ENCODE measurements at places on chromosomes 3 and 15.

- no peak for DNase-seq
Observed at GRCh38 chr3:120473896-120474675, 23.3 kb upstream of the FSTL1 start.

DNA sequence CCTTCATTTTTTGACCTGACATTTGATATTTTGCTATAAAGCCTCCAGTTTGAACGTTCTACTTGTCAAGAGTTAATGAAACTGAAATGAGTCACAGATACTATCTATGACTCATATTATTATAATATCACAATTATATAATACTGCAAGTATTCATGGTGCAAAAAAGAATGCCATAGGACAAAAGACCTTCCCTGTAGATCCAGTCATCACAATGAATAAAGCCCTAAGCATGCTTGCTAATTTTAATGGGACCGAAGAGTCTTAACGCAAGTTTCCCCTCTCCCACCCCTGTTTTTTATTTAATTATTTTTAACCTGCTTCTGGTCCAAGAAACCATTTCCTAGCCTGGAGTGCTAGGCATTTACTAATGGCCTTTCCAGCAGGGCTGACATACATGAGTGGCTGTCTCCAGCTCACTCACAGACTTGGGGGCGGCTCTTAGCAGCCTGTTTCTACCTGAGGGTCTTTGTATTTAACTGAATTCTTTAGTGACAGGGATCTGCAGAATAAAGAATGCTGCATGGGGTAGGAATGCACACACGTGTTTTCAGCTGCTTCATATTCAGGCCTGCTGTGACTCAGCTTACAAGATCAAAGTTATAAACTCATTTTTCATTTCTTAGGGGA lies 61.2 kb downstream of the THBS1 start:
- DNase-seq: no peak

DNA sequence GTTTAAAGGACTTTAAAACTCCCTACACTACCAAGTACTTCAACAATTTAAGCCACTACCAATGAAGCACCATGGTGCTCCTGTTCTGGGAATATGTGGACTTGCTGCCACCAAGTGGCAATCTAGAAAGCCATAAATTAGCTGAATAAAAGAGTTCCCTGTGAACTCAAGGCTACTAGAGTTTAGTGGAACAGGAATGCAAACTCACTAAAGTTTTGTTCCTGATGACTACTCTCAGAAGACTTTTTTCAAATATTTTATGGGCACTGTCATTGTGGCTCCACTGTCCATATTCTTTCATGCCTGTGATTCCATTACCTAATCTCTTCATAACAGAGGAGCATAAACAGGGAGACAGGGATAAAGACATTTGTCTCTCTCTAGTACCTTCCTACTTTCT lies 63.9 kb downstream of the TMCC1 start:
- peak; percentile 29 for DNase-seq

DNA sequence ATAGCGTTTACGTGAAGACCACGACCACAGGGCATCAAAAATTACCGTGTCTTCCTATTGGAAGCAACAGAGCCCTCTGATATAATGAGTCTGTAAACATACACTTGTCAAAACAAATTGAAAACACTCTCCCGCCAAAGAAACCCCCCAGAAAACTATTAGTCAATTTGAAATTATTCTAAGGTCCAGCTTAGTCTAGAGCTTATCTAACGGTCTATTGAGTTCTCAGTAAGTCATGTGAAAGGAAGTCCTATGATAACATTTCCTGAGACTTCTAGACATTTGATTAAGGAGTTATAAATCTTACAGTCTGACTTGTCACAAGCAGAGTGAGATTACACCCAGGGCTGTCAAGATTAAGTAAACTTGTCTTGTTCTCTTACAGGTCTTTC lies 356.3 kb downstream of the FOXP1 start:
- DNase-seq: no peak

- DNase-seq: no peak
Observed at GRCh38 chr3:166810741-166811445, 569.2 kb downstream of the ZBBX start.

GRCh38 chr3:52283306-52283705 lies 4.3 kb upstream of the GLYCTK start:
- no peak for DNase-seq

DNA sequence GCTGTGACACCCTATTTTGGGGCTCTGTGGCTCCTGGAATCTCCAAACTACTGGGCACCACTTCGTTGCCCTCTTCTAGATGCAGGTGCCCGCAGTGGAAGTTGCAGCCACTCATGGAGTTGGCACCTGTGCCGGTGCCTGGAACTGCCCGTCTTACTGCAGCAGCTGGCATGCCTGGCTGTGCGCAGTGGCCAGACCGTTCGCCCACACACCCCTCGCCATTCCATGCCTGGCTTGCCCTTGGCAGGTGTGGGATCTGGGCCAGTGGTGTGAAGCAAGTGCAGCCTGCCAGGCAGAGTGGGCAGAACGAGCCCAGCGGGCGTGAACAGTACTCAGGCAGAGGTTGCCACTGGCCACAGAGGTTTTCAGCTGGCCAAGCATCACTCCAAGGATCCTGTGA lies 1286.7 kb downstream of the ROBO1 start:
- DNase-seq: no peak

DNA sequence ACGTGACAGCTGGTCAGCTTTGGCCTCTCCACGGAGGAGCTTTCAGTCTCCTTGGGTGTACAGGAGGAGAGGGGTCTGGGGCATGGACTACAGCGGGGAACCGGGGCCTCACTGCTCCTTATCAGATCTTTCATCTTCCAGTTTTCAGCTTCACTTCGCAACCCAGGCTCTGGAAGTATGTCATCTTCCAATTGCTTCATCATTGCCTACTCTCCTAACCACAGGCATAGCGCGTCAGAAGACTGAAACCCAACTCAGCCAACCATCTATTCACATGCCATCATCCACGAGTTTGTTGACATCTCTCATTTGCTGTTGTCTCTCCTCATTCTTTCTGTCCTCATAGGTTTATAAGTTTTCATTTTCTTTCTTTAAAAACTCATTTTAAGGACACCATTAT lies 119.5 kb downstream of the MYLK start:
- DNase-seq: no peak

GRCh38 chr3:111919370-111920065 lies 59.3 kb upstream of the ABHD10 start:
- DNase-seq: no peak

DNA sequence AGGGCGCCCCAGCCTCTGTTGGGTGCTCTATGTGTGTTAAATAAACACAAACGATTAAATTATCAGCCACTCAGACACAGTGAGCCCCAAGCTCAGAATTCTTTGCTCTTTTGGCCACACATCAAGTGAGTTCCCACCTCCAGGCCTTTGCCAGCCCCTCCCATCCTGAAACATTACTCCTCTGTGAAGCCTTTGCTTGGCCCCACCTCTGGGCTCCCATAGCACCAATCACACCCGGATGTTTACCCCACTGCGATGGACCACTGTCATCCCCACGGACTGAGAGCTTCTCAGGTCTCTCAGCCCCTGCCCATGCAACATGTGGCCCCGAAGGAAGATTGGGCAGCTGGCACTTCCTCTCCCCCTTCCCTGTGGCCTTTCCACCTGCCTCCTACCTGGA lies 85.1 kb downstream of the NUP210 start:
- no peak for DNase-seq

- DNase-seq: no peak
Observed at GRCh38 chr15:30933293-30933692, 29.6 kb downstream of the FAN1 start.

DNA sequence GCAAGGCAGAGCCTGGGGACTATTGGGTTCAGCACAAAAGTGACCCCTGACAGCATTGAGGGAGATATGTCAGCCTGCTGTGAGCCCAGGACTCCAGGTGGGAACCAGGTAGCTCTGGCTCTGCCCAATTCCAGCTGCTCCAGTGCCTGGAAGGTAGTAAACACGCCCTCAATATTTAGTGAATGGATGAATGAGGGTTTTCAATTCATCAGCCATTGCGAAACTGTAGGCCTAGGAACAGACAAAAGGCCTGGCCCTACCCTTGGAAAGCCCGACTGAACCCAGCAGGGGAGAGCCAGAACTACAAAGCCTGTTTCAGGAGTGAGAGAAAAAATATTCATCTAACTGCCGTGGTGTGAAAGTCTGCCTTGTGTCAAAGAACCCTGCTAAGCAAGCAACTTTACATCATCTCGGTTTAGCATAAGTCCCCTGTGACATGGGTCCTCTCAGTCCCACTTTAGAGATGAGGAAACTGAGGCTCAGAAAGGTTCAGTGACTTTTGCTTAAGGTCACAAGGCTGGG lies 8.1 kb upstream of the CSK start:
- peak; percentile 25 for DNase-seq

- no peak for DNase-seq
Observed at GRCh38 chr15:60057554-60057953, 53.4 kb downstream of the FOXB1 start.

GRCh38 chr3:52535411-52536111 lies 844 bp upstream of the UQCC5 start:
- no peak for DNase-seq

DNA sequence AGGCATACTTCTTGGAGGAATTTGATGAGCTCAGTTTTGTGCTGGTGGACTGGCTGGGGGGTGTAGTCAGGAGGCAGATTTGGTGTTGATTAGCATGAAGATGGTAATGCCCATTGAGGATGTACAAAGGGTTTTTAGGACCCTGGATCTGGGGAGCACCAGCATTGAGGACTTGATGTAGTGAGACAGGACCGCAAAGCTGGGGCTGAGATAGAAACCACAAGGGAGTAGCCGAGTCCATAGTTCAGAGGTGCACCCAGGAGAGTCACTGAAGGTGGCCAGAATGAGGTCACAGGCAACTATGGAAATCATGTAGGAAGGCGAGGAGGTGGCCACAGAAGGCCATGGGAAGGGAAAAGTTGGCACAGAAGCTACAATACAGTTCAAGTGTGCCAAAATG lies 2.7 kb upstream of the CDC25A start:
- no peak for DNase-seq

DNA sequence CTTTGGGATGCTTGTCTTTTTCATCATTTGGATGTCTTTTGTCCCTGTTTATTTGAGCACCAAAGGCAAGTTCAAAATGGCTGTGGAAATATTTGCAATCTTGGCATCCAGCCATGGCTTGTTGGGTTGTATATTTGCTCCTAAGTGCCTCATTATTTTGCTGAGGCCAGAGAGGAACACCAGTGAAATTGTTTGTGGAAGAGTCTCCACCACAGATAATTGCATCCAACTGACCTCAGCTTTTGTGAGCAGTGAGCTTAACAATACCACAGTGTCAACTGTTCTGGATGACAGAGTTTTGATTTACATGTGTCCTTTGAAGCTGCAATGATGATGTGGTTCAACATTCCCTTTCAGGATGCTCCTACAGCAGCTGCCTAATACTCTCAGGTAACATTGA lies 83.0 kb upstream of the KCNAB1 start:
- no peak for DNase-seq

DNA sequence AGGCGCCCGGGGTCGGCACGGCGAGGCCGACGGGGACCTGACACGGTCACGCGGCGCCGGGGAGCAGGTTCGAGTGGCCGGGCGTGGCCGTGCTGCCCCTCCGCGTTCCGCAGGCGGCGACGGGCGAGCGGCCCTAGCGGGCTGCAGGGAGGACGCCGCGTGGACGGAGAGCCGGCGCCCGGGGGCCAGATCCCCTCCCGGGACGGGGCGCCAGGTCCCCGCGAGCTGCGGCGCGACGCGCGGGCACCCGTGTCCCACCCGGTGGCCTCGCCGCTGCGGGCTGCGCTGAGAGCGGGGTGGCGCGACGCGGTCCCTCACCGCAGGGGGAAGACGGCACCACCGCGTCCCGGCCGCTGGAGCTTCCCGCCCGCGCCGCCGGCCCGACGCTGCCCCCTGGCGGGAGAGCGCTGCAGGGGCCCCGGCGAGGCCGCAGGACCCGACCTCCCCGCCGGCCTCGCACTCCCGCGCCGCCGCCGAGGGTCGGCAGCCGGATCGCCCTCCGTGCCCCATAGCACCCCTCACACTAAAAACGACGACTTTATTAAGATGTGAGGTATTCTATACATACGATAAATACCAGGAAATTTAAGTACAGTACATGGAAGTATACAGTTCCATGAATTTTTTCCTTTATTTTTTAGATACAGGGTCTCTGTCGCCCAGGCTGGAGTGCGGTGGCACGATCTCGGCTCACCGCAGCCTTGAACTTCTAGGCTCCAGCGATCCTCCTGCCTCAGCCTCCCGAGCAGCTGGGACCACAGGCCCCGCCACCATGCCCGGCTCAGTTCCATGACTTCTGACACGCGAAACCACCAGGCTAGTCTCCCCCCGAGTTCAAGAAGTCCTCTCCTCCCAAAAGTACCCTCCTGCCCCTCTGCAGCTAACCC lies 1.3 kb upstream of the PIGZ start:
- peak; percentile 41 for DNase-seq

GRCh38 chr3:37132334-37132733 lies 42.0 kb downstream of the LRRFIP2 start:
- no peak for DNase-seq

DNA sequence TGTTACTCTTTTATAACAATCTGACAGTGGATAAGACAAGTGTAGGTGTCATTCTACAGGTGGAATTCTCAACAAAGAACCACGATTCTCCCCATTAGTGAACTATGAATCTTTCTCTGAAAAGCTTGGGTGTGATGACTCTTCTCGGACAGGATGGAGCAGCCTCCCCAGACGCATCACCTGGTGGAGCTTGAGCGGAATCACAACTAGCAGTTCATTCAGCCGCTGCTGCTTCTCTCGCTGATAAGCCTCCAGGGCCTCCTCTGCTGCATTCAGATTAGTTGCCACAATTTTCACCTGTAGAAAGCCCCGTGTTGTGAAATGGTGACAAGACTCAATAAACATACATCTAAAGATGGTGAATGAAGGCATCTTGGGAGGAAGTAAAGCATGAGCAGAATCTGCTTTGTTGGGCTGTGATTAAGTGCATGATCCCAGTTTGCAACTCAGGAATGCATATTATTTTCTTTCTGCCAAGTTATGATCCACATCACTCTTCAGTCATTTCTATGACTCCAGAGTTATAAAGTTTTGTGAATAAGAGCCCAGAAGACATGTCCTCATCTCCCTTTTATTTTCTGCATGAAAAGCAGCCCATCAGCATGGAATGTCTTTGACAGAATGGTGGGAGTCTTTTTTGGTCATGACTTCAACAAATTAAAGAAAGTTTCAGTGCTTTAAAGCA lies 93.6 kb downstream of the BOC start:
- no peak for DNase-seq

DNA sequence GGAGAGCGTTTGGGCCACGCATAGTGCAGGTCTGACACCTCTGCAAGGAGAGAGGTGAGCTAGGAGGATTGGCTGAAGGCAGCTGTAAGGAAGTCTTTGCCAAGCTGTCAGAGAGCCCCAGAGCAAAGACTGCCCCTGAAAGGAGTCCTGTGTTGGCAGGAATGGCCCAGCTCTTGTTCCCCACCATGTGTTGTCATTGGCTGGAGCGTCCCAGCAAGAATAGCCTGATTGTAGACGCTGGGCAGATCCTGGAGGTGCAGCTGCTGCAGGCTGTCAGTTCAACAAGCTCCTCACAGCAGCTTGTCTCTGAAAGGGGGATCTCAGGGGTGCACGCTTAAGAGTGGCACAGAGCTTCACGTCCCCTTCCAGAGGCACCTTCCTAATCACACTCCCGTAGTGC lies 237.6 kb downstream of the FEZF2 start:
- DNase-seq: no peak
